Endothelial cell (in vitro differentiated cells): ENCODE measurements at places on chromosomes 13 and 19. TPM values are rescaled to one million over a fixed set of nuclear protein-coding genes. Genes with fewer than 3 reads are reported as not detected.

PTH2 gene
- total RNA-seq = not detected

PSMD8 gene
- 137 TPM for total RNA-seq

CLEC17A gene
- not detected for total RNA-seq

SIX5 gene
- 21.9 TPM for total RNA-seq

TMEM238 gene
- total RNA-seq = 0.64 TPM

EIF3K gene
- 469 TPM for total RNA-seq

ZIC5 gene
- total RNA-seq = 0.10 TPM

FXYD5 gene
- 78.7 TPM for total RNA-seq

DNA sequence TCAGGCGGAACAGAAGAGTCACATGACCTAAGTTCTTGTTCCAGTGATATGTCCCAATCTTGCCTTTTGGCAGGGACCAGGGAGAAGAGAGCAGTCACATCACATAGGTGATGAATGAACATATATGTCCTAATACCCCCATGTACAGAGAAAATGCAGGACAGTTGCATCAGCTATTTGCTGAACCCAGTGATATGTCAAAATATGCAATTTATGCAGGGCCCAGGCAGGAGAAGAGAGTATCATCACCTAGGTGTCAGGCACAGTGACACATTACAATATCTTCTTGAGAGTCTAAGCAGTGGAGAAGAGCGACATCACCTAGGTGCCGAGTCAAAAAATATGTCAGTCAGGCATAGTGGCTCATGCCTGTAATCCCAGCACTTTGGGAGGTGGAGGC is 139.9 kb downstream of the ZNF675 start:
- no peak for DNase-seq

DNA sequence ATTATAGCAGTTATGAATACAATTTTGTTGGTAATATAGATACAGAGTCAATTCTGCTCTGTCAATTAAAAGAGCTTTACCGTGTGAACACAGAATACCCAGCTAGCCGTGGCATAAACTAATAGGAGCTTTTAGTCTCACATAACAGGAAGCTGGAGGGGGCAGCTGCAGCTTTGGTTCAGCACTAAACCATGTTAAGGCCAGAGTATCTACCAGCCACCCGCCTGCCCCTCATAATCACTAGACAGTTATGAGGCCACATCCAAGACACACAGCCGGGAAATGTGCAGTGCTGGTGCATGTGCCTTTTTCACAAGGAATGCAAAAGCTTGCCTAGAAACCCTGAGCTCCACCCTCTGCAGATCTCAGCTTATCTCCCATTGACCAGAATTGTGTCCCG is 62.3 kb downstream of the SGCG start:
- DNase-seq = no peak

DNA sequence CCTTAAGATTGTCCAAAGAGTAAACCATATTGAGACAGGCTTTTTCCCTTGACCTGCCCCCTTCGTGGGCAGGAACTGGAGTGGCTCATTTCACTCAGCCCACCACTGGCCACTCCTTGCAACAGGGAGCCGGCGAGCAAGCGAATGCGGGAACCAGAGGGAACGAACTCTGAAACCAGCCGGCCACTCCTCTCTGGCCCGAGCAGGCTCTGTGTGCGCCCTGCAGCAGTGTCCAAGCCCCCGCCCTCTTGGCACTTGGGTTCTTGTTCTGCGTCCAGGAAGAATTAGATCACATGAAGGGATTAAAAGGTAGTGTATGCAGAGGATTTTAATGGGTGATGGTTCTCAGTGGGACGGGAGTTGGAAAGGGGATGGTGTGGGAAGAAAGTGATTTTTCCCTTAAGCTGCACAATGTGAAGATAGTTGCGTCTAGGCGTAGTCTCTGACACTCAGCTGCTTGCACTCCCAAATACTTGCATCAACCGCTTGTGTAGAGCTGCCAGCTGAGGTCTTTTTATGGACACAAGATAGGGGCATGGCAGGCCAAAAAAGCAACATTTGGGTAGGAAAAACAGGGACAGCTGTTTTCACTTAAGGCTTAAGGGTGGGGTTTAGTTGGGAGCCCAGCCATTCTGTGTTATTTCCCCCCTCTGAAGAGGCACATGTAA is 1209.7 kb upstream of the PCDH20 start:
- DNase-seq = no peak

- DNase-seq = no peak
These were observed 62.3 kb upstream of the UQCRFS1 start for GRCh38 chr19:29275266-29275665.

DNA sequence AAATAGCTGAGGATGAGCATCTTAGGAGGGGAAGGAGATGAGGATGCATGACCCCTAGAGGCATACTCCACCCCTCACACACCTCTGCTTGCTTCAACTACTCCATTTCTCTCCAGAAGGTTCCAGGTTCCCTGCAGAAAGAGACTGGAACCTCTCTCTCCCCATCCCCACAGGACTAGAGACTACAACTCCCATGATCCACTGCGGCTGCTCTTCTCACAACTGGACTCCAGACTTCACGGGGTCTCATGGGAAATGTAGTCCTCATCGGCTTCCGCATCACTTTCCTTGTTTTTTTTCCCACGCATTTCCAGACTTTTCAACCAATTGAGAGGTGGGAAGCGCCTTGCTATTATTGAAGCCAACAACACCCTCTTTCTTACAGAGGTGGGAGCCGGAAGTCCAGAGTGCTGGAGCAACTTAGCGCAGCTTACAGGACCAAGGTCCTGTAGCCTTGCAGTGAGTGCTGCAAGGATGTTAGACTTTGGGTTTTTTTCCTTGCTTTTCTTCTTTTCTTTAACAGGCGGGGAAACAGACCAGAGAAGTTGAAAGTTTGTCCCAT is 13.9 kb upstream of the CACNG6 start:
- peak; percentile 75 for DNase-seq

GRCh38 chr19:23817519-23817918 is 58.8 kb upstream of the ZNF681 start:
- no peak for DNase-seq

DNA sequence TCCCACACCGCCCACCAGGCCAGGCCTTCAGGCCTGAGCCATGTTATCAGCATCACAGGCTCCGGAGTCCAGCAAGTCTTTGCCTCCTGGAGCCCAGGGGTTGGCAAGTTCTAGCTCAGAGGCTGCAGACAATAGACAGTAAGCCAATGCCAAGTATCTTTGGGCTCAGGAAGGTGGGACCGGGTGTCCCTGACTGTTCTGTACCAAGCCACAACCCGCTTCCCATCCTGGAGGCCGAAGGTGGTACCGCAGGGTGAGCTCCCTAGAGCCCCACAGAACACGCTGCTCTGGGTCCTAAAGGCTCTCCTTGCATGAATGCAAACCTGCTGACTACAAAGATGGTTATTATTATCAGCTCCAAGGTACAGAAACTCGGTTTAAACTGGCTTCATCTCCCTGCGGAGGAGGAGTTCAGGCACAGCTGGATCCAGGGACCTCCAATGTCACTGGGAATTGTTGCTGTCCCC is 5.5 kb upstream of the FSTL3 start:
- DNase-seq = no peak

- DNase-seq = no peak
These were observed 17.0 kb downstream of the KANK2 start for GRCh38 chr19:11180346-11180745.

DNA sequence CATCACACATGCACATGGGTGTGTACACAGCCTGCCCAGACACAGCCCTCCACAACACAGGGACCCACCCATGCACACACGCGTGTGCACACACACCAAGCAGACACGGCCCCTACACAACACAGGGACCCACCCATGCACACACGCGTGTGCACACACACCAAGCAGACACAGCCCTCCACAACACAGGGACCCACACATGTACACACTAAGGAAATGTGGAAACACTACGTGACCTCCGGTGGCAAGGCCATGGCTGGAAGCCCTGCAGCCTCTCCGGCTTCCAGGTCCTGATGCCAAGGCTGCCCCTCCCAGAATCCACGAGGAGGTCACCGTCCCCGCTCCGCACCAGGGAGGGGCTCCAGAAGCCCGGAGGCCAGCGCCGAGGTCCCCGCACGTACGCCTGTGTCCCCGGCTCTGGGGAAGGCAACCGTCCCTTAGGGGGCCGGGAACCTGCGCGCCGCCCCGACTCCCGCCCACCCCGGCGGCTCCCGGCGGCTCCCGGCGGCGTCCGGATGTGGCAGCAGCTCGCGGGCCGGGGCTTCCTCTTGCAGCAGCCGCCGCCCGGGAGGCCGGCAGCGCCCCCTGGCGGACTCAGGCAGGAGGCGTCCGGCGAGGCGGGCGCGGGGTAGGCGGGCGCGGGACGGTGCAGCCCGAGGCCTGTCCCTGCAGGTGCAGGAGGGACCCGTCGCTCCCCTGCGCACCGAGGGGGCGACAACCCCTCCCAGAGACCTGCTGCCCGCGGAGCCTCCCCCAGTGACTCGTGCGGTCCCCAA is 29.8 kb upstream of the GRTP1 start:
- DNase-seq = peak; percentile 89

- DNase-seq = no peak
These were observed 140.2 kb downstream of the ZNF536 start for GRCh38 chr19:30512176-30513081.

GRCh38 chr19:14002571-14003250 is 3.4 kb downstream of the RFX1 start:
- DNase-seq = no peak

DNA sequence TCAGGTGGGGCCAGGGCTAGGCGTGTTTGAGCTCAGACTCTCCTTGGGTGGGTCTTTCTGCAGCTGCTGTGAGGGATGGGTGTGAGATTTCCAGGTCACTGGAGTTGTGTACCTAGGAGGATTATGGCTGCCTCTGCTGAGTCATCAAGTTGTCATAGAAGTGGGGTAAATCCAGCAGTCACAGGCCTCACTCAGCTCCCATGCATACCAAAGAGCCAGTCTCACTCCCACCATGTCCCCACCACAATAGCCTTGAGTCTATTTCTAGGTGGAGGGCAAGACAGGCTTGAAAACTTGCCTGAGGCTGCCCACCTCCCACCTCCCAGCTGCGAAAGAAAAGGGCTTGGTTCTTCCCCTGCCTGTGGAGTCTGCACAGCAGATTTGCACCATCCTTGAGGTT is 194.0 kb upstream of the PCDH17 start:
- no peak for DNase-seq

DNA sequence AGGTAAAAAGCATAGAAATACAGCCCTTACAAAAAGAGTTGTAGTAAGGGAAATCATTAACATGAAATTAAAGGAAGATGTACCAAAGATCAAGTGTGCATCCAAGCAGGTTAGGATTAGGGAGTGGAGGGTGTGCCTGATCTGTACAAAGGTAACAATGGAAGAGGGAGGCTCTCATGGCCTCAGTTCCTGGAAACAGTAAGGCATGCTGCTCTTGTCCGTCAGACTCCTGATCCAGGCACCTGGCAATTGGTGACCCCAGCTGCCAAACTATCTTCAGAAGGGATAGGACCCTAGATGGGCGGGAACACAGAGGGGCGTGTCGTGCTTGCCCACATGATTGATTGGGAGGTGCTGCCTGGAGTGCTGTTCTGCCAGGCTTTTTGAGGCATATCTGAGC is 4.5 kb downstream of the TEX26 start:
- no peak for DNase-seq

DNA sequence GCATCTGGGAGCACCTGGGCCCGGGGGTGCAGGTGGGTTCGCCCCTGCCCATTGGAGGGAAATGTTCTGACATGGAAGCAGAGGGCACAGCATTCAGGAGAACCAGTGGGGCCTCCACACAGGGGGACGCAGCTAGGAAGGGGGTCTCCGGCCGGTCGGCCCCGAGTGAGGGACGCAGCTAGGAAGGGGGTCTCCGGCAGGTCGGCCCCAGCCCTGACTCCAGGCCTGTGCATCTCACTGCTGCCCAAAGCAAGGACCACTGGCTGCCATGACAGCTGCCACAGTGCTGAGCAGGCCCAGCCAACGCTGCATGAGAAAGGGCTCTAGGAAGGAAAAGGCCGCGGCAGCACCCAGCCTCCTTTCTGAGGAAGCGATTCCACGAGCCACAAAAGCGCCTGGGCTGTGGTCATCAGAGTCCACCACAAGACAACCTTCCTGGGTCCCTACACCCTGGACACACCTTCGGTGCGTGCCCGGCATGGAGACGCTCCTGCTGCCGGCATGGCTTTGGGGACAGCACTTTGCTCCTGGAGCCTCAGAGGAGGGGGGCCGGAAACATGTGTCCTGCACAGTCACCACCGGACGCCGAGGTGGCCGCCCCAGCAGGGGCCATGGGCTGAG is 9.7 kb downstream of the RASA3 start:
- DNase-seq = no peak

- no peak for DNase-seq
These were observed 107.8 kb downstream of the COL4A2 start for GRCh38 chr13:110414931-110415330.

- DNase-seq = no peak
These were observed 50.0 kb downstream of the PTPRS start for GRCh38 chr19:5290336-5291262.

DNA sequence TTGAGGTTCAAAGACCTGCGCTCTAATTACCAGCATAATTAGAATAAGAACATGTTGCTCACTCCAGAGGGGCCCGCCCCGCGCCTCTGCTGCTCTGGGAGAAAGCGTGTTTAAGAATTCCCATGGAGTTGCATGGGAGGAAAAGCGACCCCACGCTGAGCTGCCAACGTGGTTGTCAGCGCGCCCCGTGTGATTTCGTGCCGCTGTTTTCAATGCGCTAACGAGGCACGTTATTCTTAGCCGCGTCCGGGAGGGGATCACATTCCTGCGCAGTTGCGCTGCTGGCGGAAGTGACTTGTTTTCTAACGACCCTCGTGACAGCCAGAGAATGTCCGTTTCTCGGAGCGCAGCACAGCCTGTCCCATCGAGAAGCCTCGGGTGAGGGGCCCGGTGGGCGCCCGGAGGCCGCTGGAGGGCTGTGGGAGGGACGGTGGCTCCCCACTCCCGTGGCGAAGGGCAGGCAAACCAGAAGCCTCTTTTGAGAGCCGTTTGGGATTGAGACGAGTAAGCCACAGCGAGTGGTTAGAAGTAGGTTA is 173.8 kb upstream of the SOX1 start:
- peak; percentile 79 for DNase-seq

GRCh38 chr19:13104848-13105711 is 2.4 kb upstream of the LYL1 start:
- no peak for DNase-seq

- no peak for DNase-seq
These were observed 653.7 kb downstream of the DACH1 start for GRCh38 chr13:71213252-71213821.

DNA sequence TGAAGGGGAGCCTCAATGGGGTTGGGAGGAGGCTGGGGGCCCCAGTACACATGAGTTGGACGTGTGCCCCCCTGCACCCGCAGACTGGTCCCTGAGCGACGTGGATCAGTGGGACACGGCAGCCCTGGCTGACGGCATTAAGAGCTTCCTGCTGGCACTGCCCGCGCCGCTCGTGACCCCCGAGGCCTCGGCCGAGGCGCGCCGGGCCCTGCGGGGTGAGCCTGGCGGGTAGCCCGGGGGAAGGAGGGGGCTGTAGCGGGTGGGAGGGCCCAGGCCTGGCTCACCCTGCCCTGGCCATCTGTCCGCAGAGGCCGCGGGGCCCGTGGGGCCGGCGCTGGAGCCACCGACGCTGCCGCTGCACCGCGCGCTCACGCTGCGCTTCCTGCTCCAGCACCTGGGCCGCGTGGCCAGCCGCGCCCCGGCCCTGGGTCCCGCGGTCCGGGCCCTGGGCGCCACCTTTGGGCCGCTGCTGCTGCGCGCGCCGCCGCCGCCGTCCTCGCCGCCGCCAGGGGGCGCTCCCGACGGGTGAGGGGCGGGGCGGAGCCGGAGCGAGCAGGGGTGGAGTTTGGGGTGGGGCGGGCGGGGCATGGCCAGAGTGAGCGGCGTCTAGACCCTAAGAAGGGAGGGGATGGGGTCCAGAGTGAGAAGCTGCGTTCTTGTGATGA is 8.1 kb downstream of the PIK3R2 start:
- DNase-seq = peak; percentile 82

GRCh38 chr13:111423168-111423785 is 102.8 kb downstream of the TEX29 start:
- no peak for DNase-seq

GRCh38 chr19:2618611-2619010 is 83.9 kb downstream of the GNG7 start:
- no peak for DNase-seq
